ENCODE measurements at places on chromosomes 13 and 19.

GRCh38 chr13:45120967-45121831, 889 bp downstream of the GTF2F2 start:
- no peak for DNase-seq

DNA sequence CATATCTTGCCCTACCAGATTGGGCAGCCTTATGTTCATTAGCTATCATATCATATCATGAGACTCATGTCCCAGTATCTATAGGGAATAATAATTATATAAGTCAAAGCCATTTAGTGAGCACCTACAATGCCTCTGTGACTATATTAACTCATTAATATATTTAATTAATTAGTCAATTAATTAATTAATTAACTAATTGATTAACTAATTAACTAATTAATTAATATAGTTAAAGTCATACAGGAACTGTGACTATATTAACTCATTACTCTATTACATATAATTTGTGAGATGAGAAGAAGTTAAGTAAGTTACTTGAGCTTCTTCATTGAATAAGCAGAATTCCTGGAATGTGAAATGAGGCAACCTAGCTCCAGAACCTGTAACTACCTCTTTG, 588.3 kb upstream of the SLITRK1 start:
- no peak for DNase-seq

DNA sequence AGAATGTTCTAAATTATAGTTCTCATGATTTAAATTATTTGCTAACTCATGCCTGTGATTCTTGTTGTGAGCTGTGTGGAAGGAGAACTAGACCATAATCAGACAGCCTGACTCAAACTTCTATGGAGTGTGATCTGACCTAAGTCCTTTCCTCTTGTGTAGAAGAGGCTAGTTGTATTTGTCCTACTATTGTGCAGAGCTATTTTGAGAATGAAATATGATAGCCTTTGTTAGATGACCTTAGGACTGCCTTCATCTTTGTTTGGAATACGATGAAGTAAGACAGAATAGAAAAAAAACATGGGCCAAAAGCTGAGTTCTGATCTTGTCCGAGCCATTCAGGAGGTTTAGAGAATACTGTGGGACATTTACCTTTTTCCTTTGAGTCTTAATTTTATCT, 119.4 kb downstream of the STOML3 start:
- no peak for DNase-seq

DNA sequence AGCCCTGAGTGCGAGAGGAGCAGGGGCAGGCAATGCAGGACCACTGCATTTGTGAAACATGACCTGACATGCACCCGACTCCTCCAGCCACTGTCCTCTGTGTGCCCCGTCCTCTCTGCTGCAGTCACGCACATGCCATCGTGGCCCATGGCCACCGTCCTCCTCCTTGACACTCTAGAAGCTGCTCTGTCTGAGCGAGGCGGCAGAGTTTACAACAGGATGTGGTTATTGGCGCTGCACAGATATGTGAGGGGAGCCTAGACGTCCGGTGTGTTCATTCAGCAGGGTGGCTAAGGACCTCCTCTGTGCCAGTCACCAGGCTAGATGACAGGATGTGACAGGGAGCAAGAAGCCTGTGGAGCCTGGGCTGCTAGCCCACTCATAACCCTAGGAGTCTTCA, 277.8 kb downstream of the FOXO1 start:
- peak; percentile 11 for DNase-seq

DNA sequence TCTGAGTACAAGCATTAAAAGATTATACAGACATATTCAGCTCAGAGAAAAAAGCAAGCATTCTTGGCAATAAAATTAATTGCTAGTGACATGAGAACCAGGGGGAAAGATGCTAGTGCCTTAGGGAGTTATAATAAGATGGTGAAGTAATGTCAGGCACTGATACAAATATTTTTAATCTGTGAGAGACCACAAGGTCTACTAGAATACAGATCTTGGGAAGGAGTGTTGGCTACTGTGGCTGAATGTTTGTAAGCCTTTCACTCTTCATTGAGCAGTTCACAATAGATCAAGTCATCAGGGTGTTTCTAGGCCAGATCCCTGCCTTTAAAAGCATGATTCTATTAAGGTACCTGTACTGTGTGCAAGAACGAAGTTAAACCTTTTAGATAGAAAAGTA, 16.4 kb downstream of the FREM2 start:
- DNase-seq: no peak

GRCh38 chr19:35587321-35587720, 1.3 kb downstream of the PMIS2 start:
- DNase-seq: no peak

DNA sequence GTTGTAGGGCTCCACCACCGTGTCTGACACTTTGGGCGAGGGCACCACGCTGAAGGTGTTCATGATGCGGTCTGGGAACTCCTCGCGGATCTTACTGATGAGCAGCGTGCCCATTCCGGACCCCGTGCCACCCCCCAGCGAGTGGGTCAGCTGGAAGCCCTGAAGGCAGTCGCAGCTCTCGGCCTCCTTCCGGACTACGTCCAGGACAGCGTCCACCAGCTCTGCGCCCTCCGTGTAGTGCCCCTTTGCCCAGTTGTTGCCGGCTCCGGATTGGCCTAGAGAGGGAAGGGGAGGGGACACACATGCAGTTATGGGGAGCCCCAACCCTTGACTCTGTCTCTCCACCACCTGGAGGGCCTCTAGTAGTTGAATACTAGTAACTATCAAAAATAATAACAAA, 6.2 kb downstream of the TUBB4A start:
- DNase-seq: no peak

DNA sequence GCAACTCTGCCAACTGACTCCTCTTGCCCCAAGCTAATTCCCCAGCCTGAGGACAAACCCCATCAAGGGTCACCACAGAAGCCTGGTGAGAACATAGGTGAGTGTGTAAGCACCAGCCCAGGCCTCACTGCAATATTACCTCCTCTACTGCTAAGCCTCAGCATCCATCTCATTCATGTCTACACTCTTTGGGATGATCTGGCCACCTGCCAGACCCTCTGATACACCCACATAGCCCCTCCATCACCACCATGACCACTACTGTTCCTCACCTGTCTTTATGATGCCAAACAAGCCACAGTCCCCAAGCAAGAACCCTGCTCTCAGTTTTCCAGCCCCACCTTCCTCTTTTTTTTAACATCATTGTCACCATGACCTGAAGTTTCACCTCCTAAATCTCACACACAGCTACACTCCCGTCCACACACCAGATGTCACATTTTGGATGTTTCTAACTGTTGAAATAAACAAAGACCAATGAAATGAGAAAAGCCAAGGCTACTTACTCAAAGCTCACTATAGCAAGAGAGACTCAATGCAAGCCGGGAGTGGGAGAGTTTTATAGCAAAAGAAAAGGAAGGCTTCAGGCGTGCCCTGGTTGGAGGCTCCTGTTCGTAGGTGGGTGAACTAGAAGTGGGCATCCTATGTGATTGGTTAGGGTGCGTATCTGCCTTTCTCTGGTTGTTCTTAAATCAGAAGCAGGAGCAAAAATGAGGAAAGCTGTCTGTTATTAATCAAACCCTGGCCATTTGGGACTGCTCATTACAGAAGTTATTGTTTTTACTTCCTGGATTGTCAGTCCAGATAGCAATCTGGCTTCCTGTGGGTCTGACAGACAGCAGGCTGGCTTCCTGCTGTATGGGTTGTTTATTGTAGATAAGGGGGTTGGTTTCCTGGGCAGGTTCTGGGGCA, 2.0 kb downstream of the ZNF792 start:
- no peak for DNase-seq

DNA sequence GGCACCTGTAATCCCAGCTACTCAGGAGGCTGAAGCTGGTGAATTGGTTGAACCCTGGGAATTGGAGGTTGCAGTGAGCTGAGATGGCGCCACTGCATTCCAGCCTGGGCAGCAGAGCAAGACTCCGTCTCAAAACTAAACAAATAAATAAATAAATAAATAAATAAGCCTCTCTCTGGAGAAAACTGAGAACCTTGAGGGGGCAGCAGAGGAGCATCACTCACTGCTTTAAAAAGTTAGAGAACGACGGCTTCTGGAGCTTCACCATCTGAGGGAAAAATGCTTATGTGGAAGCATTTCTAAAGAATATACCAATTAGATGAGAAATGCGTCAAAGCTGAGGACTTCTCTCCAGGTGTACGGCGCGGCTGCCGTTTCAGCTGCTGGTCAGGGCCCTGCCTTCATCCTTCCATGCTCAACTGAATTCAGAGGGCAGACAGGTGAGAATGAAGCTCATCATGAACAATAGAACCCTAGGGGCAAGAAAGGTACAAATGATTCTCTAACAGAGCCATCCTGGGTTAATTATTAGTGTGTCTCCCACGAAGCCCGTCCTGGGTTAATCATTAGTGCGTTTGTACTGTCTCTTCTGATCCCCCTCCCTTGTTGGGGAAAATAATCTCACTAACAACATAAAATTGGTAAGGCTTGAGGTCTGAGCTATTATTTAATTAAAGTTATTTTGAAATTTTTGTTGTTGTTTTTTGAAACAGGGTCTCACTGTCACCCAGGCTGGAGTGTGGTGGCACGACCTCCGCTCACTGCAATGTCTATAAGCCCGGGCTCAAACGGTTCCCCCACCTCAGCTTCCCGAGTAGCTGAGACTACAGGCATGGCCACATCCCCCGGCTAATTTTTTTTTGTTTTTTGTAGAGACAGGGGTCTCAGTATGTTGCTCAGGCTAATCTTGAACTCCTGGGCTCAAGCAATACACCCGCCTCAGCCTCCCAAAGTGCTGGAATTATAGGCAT, 80.1 kb downstream of the IPO5 start:
- DNase-seq: peak; percentile 44

DNA sequence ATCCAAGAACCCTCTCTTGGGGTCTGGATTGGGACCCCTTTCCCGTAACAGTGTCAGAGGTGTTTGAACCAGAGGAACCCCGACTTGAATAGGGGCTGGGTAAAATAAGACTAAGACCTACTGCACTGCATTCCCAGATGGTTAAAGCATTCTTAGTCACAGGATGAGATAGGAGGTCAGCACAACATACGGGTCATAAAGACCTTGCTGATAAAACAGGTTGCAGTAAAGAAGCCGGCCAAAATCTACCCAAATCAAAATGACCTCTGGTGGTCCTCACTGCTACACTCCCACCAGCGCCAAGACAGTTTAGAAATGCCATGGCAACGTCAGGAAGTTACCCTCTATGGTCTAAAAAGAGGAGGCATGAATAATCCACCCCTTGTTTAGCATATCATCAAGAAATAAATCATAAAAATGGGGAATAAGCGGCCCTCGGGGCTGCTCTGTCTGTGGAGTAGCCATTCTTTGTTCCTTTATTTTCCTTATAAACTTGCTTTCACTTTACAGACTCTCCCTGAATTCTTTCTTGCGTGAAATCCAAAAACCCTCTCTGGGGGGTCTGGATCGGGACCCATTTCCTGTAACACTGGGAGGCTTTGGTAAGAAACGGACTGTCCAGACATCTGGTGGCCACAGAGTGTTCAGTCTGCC, 4.4 kb upstream of the SIN3B start:
- DNase-seq: no peak

DNA sequence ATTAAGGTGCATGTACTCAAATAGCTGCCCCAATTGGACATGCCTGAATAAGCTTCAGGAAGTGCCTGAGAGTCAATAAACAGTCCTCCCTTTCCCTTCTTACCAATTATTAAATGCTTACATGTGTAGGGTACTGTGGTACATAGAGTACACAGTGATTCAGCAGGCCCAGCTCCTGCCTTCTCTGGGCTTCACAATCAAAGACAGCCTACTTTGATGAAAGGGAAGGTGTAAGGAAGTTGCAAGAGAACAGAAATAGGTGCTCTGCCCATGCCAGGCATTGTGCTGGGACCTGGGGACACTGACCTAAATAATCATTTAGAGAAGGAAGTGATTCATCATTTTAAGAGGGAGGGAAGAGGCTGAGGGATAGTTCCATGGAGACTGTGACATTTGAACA, 17.2 kb downstream of the FRY start:
- peak; percentile 25 for DNase-seq

DNA sequence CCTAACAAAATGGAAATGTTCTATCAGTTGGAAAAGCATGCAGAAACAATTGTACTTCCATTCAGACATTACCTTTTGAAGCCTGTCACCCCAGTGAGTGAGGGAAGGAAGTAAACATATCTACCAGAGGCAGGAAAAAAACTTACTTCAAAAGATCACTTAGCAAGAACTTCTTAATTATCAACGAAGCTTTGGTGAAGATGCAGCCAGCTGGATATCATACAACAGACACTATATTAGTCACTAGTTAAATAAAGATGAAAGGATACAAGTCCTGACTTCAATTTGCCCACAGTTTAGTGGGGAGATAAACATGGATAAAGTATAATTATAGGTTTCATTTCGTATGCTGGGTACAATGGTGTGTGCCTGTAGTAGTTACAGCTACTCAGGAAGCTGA, 148.8 kb downstream of the TNFRSF19 start:
- DNase-seq: no peak

- no peak for DNase-seq
Observed at GRCh38 chr13:93039131-93039530, 187.5 kb upstream of the GPC6 start.

GRCh38 chr19:37877147-37877546, 29.2 kb downstream of the WDR87 start:
- no peak for DNase-seq

GRCh38 chr13:112506046-112506445, 81.9 kb downstream of the TUBGCP3 start:
- DNase-seq: no peak

DNA sequence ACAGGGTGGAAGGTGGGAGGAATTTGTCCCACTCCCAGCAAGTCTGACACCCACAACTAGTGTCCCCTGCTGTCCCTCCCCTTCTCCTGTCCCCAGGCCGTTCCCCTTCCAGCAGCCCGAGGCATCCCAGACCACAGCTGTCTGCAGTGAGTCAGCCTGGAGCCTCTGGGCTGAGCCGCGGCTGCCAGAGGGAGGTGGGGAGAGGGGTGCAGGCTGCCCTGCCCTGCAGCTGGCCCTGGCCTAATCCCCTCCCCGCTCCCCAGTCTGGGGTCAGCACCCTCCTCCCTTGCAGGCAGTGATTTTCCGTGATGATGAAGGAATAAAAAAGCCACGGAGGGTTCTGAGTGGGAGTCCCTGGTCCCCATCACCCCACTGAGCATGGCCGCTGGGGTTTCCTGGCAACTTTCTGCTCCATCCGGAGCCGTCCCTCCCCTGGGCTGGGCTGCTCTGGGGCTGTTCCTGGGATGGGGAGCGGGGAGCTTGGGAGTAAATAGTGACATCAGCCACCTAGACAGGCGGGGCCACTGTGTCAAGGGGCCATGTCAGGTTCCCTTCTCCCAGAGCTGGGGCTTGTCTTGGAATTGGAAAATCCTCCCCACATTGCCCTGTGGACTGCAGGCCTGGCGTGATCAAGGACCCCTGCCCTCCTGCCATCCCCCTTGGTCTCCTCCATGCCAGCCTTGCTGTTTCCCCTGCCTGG, 16.8 kb downstream of the SPC24 start:
- peak; percentile 14 for DNase-seq

- DNase-seq: no peak
Observed at GRCh38 chr13:72889495-72889894, 107.6 kb downstream of the PIBF1 start.

GRCh38 chr13:111486801-111487200, 166.4 kb downstream of the TEX29 start:
- no peak for DNase-seq
